ENCODE measurements at places on chromosomes 1 and 21. TPM values are rescaled to one million over a fixed set of nuclear protein-coding genes. Genes with fewer than 3 reads are reported as not detected.

TSPAN1 gene
- 1.6 TPM for total RNA-seq

ADGRB2 gene
- total RNA-seq, result 4.0 TPM

WDR4 gene
- 6.3 TPM for total RNA-seq

FCRLA gene
- total RNA-seq, result 0.25 TPM

CZIB gene
- total RNA-seq, result 46.8 TPM

KCNA3 gene
- not detected for total RNA-seq

WDR64 gene
- not detected for total RNA-seq

SERPINC1 gene
- 0.12 TPM for total RNA-seq

GART gene
- total RNA-seq, result 65.1 TPM

AMY1B gene
- total RNA-seq, result not detected

RGS8 gene
- under 0.01 TPM for total RNA-seq

CYP4X1 gene
- 7.4 TPM for total RNA-seq

LAPTM5 gene
- total RNA-seq, result 0.44 TPM

PTGER3 gene
- 0.13 TPM for total RNA-seq

CFHR1 gene
- 0.12 TPM for total RNA-seq

SEMA4A gene
- 6.8 TPM for total RNA-seq

RPE65 gene
- not detected for total RNA-seq

RAB3GAP2 gene
- total RNA-seq, result 35.0 TPM

LHX4 gene
- under 0.01 TPM for total RNA-seq

C1QTNF12 gene
- total RNA-seq, result 0.40 TPM

S100A9 gene
- total RNA-seq, result not detected

ORC1 gene
- 5.7 TPM for total RNA-seq

GPN2 gene
- 13.2 TPM for total RNA-seq

NID1 gene
- 49.8 TPM for total RNA-seq

CYP2J2 gene
- 0.13 TPM for total RNA-seq

GJA8 gene
- total RNA-seq, result not detected

OR14A2 gene
- not detected for total RNA-seq

AXDND1 gene
- total RNA-seq, result 0.26 TPM

ZNF496 gene
- total RNA-seq, result 6.3 TPM

FNDC5 gene
- 1.2 TPM for total RNA-seq

MFAP2 gene
- 18.2 TPM for total RNA-seq

ILF2 gene
- 137 TPM for total RNA-seq

PRKAA2 gene
- 7.3 TPM for total RNA-seq

FLG2 gene
- not detected for total RNA-seq

KPNA6 gene
- 29.6 TPM for total RNA-seq

OR2T33 gene
- not detected for total RNA-seq

MCOLN2 gene
- 4.6 TPM for total RNA-seq

GPR25 gene
- total RNA-seq, result not detected

SCNM1 gene
- 33.3 TPM for total RNA-seq

HSPB7 gene
- 21.6 TPM for total RNA-seq

MX2 gene
- total RNA-seq, result 0.92 TPM

CORT gene
- total RNA-seq, result 0.13 TPM

DCST1 gene
- not detected for total RNA-seq
